Activated T-helper 1 cell treated with anti-CD3 and anti-CD28 coated beads, Interleukin-2, amount 50 U/mL, for 16 hours (primary cell): ENCODE measurements at places on chromosomes 16 and 17.

- no peak for DNase-seq
Observed at GRCh38 chr16:82183004-82183397, 13.0 kb upstream of the MPHOSPH6 start.

- no peak for DNase-seq
Observed at GRCh38 chr17:18309202-18309601, 5.6 kb downstream of the TOP3A start.

GRCh38 chr16:7571366-7571765 lies 238.7 kb downstream of the RBFOX1 start:
- DNase-seq, result no peak

DNA sequence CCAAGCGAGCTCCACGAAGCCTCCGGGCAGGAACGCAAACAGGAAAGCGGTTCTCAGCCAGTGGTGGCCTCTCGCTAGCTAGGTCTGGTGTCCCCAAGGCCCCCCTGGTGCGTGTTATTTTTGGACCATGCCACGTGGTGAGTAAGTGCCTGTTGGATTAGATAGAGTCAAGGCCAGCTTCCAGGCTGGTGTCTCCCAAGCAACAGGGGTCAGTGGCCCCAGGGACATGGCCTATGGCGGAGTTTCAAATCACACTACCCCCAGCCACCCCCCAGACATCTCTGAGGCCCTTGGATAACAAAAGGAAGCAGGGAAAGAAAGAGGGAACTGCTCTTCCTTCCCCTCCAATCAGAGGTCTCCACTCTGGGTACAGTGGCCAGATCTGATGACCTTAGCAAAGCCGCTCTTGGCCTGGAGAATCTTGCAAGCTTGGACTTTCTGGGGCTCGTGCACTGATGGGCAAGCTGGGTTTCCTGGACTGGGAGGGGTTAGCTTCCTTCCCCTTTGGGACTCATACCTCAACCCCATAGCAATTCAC lies 58.2 kb downstream of the MAF start:
- no peak for DNase-seq

- DNase-seq, result no peak
Observed at GRCh38 chr16:2214719-2214968, at the start of gene PGP. Gene PGP, minus strand, starts transcription at chr16:2214840. Its CDS starts 63 bp downstream, at chr16:2214777.

DNA sequence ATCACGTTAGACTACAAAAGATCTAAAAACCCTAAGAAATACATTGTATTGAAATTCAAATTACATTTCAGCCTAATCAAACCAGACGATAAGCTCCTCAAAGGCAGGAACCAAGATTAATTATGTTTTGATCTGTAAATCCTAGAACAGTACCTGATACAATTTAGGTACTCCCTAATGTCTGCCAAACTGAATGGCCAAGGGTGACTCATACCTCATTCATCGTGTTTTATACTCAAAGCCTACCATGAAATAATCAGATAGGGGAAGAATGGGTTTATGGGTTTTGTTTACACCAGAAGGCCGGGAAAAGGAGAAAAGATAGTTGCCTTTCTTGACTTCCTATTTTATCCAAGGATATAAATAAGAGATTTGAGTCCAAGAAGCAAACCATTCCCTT lies 19.3 kb downstream of the MMD start:
- DNase-seq, result no peak

DNA sequence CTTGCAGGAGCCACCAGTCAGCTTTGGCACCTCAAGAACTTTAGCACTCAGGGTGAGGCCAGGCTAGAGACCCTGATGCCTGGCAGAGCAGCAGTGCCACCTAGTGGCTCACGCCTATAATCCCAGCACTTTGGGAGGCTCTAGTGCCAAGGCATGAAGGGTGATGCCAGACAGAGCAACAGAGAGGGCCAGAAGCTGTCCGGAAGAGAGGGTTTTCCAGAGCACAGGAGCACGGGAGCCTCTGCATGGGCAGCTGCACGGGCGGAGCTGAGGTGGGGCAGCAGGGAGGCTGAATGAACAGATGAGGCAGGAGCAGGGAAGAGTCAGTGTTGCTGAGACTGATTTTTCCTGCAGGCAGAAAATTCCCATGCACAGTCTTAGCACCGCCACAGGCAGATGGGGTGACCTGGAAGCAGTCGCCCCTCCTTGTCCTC lies 38.9 kb downstream of the MYH3 start:
- no peak for DNase-seq

DNA sequence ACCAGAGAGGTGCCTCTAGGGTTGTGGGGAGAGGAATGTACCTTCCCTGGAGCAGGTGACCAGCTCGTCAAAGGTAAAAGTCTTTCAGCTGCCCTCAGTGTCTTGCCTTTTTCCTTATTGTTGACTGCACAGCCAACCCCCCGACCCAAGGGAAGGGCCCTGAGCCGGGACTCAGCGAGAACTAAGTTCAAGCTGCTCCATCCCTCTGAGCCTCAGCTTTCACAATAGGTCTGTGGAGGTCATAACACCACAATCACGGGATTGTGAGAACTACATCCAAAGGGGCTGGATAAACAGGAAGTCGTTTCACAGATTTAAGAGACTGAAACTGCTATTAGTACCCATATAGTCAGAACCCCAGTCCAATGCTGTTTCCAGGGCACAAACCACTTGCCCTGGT lies 2.6 kb upstream of the KRT36 start:
- DNase-seq, result no peak

GRCh38 chr17:65434878-65435277 lies 126.6 kb downstream of the AXIN2 start:
- DNase-seq, result no peak

DNA sequence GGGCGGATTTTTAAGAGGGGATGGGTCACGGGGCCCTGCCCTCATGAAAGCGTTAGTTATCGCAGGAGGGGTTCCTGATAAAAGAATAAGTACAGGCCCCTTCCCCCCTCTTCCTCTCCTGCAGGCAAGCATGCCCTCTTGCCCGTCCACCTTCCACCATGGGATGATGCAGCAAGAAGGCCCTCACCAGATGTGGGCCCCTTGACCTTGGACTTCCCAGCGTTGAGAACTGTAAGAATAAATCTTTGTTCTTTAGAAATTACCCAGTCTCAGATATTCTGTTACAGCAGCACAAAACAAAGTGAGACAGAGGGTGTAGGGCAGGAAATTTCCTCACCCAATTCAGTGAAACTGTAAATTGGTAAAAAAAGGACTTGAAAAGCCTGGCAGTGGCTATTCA lies 27.8 kb upstream of the LCMT1 start:
- no peak for DNase-seq

GRCh38 chr16:78094166-78094565 lies 5.3 kb upstream of the WWOX start:
- no peak for DNase-seq

- DNase-seq, result peak; percentile 34
Observed at GRCh38 chr16:30068750-30069610, 3.4 kb downstream of the ALDOA start.

DNA sequence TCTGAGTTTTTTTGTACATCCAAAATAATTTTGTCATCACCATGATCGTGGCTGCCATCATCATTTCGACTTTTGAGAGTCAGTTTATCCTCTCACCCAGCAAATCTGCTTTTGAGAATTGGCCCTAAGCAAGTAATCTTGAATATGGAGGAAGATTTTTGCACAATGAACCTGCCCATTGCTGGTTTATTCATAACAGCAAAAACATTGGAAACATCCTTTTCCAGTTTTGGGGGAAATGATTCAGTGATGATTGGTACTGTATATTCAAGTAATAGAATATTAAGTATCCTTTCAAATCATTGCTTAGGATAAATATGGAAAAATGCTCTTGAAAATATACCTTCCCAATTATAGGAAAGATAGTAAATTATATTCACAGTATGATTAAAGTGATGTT lies 53.1 kb downstream of the PRKCA start:
- no peak for DNase-seq

GRCh38 chr16:57028086-57028485 lies 38.7 kb downstream of the NLRC5 start:
- no peak for DNase-seq

- no peak for DNase-seq
Observed at GRCh38 chr16:66298006-66298405, 68.5 kb upstream of the CDH5 start.

GRCh38 chr17:61238455-61238933 lies 161.1 kb upstream of the TBX2 start:
- no peak for DNase-seq

DNA sequence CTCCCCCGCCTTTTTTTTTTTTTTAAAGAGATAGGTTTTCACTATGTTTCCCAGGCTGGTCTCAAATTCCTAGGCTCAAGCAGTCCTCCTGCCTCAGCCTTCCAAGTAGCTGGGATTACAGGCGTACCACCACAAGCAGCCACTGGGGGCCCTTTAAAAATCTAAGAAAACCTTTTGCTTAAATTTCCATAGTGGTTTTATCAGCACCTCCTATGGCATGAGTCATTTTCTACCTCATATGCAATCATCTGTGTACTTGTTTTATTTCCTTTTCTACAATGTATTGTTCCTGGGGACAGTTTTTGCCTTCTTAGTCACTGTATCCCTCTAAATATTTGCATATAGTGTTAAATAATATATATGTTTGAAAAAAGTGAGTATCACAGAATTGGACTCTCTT lies 29.2 kb downstream of the GNA13 start:
- no peak for DNase-seq

- DNase-seq, result no peak
Observed at GRCh38 chr16:30430428-30430970, 669 bp upstream of the DCTPP1 start.

- no peak for DNase-seq
Observed at GRCh38 chr17:5284681-5285080, 2.6 kb downstream of the RABEP1 start.

GRCh38 chr16:23499801-23500200 lies 10.5 kb downstream of the GGA2 start:
- DNase-seq, result no peak

DNA sequence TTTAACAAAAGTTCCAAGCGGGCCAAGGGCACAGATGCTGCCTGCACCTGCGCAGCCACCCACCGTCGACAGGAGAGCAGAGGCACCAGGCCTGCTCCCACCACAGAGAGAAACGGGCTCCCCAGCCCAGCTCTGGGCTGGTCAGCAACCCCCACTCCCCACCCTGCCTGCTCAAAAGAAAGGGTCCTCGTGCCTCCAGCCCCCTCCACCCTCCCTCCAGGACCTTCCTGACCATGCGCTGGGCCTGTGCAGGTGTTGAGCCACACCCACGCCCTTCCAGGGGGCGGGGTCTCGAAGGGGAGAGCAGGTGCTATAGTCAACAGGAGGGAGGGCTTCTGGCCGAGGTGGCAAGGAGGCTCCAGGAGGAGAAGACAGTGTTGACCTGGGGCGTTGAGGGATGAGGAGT lies 25.3 kb downstream of the ZNF778 start:
- DNase-seq, result no peak

DNA sequence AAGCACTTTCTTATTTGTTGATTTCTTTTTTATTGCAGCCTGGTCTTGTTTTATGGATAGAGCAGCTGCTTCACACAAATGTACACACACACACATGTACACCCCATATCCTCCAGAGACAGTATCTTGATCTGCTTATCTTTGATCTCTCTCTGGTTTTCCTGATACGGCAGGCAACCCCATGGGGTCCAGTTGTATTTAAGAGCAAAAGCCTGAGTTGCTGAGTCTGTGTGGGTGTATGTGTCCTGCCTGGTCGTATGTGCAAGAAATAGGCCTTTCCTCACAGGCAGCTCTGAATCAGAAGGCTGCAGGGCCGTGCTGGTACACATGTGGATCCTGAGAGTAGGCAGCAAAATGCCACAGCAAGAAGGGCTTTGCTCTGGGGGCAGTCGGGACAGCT lies 14.6 kb upstream of the LGALS9 start:
- no peak for DNase-seq

- DNase-seq, result no peak
Observed at GRCh38 chr17:17816240-17816814, 20.5 kb downstream of the SREBF1 start.

DNA sequence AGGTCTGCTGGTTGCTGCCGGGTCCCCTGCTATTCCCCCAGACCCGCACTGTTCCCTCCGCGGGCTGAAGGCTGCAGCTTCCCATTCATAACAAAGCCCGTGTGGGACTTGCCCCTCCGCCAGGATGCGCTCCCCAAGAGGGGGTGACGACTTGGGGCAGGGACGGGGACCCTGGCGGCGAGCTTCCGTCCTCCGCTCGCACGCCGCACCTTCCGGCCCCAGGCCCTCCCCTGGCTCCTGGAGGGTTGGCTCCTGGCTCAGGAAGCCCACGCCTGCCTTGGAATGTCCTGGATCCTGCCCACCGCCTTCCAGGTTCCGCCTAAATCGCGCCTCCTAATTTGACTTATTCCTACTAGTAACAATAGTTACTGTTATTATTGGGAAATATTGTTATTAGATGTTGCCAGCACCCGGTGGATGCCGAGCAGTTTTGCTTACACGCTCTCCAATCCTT lies 1.1 kb upstream of the TFAP4 start:
- DNase-seq, result peak; percentile 30

DNA sequence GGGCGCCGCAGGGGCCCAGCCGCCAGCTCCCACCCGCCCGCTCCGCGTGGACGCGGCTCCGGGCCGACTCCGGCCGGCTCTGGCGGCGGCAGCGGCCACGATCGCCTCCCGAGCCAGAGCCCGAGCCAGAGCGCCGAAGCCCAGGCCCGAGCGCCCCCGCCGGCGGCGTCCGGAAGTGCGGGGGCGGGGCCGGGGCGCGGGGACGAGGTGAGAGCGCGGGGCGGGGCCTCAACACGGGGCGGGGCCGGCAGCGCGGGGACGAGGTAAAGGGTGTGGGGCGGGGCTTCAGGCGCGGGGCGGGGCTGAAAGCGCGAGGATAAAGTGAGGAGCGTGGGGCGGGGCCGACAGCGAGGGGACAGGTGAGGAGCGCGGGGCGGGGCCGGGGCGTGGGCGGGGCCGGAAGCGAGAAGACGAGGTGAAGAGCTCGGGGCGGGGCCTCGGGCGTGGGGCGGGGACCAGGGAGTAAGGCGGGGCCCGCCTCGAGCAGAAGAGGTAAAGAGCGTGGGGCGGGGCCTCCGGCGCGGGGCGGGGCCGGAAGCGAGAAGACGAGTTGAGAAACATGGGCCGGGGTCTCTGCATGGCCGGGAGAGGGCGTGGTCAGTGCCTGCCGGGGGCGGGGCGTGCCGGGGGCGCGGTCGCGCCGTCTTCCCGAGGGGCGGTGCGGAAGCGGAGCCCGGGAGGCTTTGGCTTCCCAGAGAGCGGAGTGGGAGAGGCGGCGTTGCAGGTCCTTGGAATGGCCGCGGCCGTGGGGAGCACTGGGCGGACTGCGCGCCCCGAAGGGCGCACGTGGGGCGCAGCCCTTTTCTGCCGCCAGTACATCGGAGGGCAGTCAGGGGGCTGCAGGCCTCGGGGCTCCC lies at the start of gene AXIN1:
AXIN1 (minus strand) TSS at position 177 of the 857 bp plus-strand sequence. CDS start 5,698 bp downstream, outside the sequence.
- peak; percentile 100 for DNase-seq

DNA sequence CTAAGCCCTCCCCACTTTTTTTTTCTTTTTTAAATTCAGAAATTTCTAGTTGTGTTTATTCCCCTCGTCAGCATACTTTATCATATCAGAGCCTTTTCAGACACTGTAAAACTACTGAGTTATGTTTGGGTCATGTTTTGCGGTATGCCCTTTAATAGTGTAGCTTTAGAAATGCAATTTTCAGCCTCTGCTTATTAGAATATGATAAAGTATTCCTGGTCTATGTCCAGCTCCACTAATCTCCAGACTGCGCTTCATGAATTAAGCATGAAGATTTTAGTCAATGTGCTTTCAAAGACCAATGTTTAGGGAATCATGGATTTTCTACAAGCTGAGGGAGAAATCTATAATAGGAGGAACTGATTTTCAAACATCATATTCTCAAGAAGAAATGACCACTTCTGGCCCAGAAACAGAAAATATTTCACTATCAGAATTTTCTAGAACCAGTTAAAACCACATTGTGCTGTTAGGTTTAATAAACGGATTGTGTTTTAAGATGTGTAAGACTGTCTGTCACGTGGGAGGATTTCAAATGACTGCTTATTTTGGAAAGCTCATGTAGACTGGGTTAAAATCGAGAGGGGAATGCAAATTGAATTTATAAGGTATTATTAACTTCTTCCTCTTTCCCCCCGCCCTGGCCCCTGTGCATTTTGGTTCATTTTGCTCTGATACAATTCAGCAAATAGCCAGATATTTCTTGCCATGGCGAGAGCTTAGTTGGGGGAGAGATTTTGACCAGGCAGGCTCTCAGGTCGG lies 498.5 kb downstream of the WWOX start:
- no peak for DNase-seq
